ENCODE measurements at places on chromosomes 7 and 10. TPM values are rescaled to one million over a fixed set of nuclear protein-coding genes. Genes with fewer than 3 reads are reported as not detected.

OR2A42 gene
- total RNA-seq = not detected

HMX3 gene
- total RNA-seq = not detected

POLR2J2 gene
- total RNA-seq = 6.7 TPM

ZP3 gene
- total RNA-seq = not detected

RTKN2 gene
- under 0.01 TPM for total RNA-seq

VWDE gene
- total RNA-seq = 6.4 TPM

FAM24B gene
- 7.1 TPM for total RNA-seq

WNT8B gene
- not detected for total RNA-seq

HTR7 gene
- not detected for total RNA-seq

MBL2 gene
- total RNA-seq = not detected

GRID2IP gene
- total RNA-seq = 0.95 TPM

LRRC18 gene
- total RNA-seq = not detected

LLCFC1 gene
- not detected for total RNA-seq

AGFG2 gene
- 154 TPM for total RNA-seq

NPY4R2 gene
- 9.8 TPM for total RNA-seq

CCDC172 gene
- total RNA-seq = not detected

SPDYE2B gene
- total RNA-seq = not detected

CACNA2D1 gene
- total RNA-seq = 126 TPM

SLC26A4 gene
- total RNA-seq = not detected

GIMAP7 gene
- 7.5 TPM for total RNA-seq

NKX1-2 gene
- total RNA-seq = not detected

STEAP2 gene
- 42.9 TPM for total RNA-seq

CYP3A4 gene
- not detected for total RNA-seq

TAF3 gene
- 35.6 TPM for total RNA-seq

NUTM2B gene
- total RNA-seq = 1.6 TPM

PKD1L1 gene
- total RNA-seq = 1.3 TPM

ASAH2 gene
- total RNA-seq = 0.75 TPM

TFEC gene
- total RNA-seq = 3.0 TPM

FLNC gene
- total RNA-seq = 234 TPM

GNG11 gene
- 4.9 TPM for total RNA-seq

GPC2 gene
- 12.5 TPM for total RNA-seq

GTF2IRD1 gene
- 16.7 TPM for total RNA-seq

ATOH7 gene
- 0.79 TPM for total RNA-seq

GHRHR gene
- total RNA-seq = not detected

TRIM8 gene
- 108 TPM for total RNA-seq

CYP2C8 gene
- total RNA-seq = 49.0 TPM

TEX47 gene
- total RNA-seq = not detected

CRYGN gene
- total RNA-seq = not detected

BMPER gene
- total RNA-seq = 1.00 TPM

CRHR2 gene
- total RNA-seq = not detected

FGFBP3 gene
- total RNA-seq = 7.8 TPM

PARP12 gene
- 20.9 TPM for total RNA-seq

KCNIP2 gene
- 1.1 TPM for total RNA-seq

LRRD1 gene
- not detected for total RNA-seq

SAMD9L gene
- 28.8 TPM for total RNA-seq

TSPAN33 gene
- 2.5 TPM for total RNA-seq

NEBL gene
- 12.0 TPM for total RNA-seq

GIMAP5 gene
- total RNA-seq = 13.5 TPM

CLEC2L gene
- not detected for total RNA-seq

EN2 gene
- not detected for total RNA-seq

PAX4 gene
- total RNA-seq = not detected

POM121 gene
- total RNA-seq = 22.9 TPM

All from transverse colon (tissue), 4 donors.